DND-41 (cell line): ENCODE measurements at places on chromosomes 12 and 14.
A peak's percentile ranks its signal among the peaks of the same experiment; 100 is the strongest.

- no peaks in the 10 kb centered on the region for H3K36me3 ChIP-seq
- H3K4me3 ChIP-seq, result no peak overlapping the region
- H3K27ac ChIP-seq, result no peak overlapping the region
- no peaks in the 10 kb centered on the region for H3K4me1 ChIP-seq
These were observed 26.0 kb upstream of the SNX6 start for GRCh38 chr14:34655959-34656358.

- H3K4me3 ChIP-seq, result no peak overlapping the region
- no peak for DNase-seq
- H3K36me3 ChIP-seq, result no peaks in the 10 kb centered on the region
- no peaks in the 10 kb centered on the region for H3K27me3 ChIP-seq
These were observed 107.6 kb downstream of the MGAT4C start for GRCh38 chr12:86148612-86149011.

DNA sequence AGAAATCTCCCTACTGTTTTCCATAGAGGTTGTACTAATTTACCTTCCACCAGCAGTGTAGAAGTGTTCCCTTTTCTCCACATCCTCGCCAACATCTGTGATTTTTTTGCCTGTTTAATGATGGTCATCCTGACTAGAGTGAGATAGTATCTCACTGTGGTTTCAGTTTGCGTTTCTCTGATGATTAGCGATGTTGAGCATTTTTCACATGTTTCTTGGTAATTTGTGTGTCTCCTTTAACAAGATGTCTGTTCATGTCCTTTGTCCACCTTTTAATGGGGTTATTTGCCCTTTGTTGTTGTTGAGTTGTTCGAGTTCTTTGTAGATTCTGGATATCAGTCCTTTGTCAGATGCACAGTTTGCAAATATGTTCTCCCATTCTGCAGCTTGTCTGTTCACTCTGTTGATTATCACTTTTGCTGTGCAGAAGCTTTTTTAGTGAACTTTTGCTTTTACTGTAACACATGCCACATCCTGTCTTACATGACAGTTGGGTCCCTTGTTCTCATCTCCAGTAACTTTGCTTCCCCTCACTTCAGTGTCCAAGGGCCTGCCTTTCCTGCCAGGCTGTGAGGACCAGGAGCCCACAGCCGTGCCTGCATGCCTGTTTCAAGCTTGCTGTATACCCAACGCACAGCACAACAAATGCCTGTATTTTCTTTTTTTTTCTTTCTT is 64.9 kb downstream of the SPRING1 start:
- H3K36me3 ChIP-seq, result no peaks in the 10 kb centered on the region
- peak overlapping the region; percentile 92 for H3K27ac ChIP-seq
- H3K4me3 ChIP-seq, result peak overlapping the region; percentile 52
- H3K4me1 ChIP-seq, result peaks cover 31% of the 10 kb centered on the region

- H3K27ac ChIP-seq, result no peak overlapping the region
- H3K4me1 ChIP-seq, result no peaks in the 10 kb centered on the region
- H3K4me3 ChIP-seq, result no peak overlapping the region
These were observed 91.7 kb upstream of the DIO3 start for GRCh38 chr14:101469382-101470247.

GRCh38 chr12:14915736-14916135 is 22.6 kb downstream of the ERP27 start:
- peaks cover 29% of the 10 kb centered on the region for H3K36me3 ChIP-seq
- DNase-seq, result peak; percentile 30
- peaks cover 41% of the 10 kb centered on the region for H3K4me1 ChIP-seq
- H3K27ac ChIP-seq, result peak overlapping the region; percentile 35; the same call in 1 of the 2 replicates
- no peak overlapping the region for H3K4me3 ChIP-seq

- no peak for DNase-seq
- no peaks in the 10 kb centered on the region for H3K27me3 ChIP-seq
- no peaks in the 10 kb centered on the region for H3K36me3 ChIP-seq
- no peaks in the 10 kb centered on the region for H3K4me1 ChIP-seq
These were observed 20.4 kb upstream of the LGMN start for GRCh38 chr14:92768795-92769194.

- H3K27me3 ChIP-seq, result no peaks in the 10 kb centered on the region
- no peak overlapping the region for H3K27ac ChIP-seq
- H3K4me1 ChIP-seq, result no peaks in the 10 kb centered on the region
- no peak overlapping the region for H3K4me3 ChIP-seq
- DNase-seq, result no peak
These were observed 7.8 kb upstream of the DTD2 start for GRCh38 chr14:31465111-31465510.

DNA sequence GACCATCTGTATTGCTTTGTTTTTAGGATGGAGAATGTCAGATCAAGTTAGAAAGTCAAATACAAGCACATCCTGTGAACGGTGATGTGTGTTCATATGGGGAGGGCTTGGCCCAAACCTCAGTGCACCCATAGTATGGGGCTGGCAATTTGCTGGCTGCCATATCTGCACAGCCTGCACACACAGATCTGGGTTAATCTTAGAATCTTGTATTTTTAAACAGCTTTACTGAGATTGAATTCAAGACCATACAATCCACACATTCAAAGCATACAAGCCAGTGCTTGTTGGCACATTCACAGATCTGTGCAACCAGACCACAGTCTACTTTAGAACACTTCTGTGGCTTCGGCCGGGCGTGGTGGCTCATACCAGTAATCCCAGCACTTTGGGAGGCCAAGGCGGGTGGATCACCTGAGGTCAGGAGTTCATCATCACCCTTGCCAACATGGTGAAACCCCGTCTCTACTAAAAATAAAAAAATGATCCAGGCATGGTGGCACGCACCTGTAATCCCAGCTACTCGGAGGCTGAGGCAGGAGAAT is 90.4 kb downstream of the CCDC92 start:
- H3K27ac ChIP-seq, result no peak overlapping the region
- no peaks in the 10 kb centered on the region for H3K4me1 ChIP-seq
- no peak for DNase-seq
- H3K4me3 ChIP-seq, result no peak overlapping the region

DNA sequence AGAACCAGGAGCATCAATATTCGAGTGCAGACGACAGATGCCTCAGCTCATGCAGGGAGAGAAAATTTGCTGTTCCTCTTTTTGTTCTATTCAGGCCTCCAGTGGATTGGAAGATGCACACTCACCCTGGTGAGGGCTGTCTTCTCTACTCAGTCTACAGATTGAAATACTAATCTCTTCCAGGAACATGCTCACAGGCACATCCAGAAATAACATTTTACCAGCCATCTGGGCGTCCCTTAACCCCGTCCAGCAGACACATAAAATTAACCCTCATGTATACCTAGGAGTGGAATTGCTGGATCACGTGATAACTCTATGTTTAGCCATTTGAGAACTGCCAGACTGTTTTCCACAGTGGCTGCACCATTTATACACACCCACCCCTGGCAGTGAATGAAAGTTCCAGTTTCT is 4.5 kb upstream of the OAS2 start:
- H3K36me3 ChIP-seq, result peaks cover 8% of the 10 kb centered on the region; the same call in 1 of the 2 replicates
- H3K27ac ChIP-seq, result no peak overlapping the region
- H3K4me1 ChIP-seq, result peaks cover 20% of the 10 kb centered on the region
- H3K27me3 ChIP-seq, result no peaks in the 10 kb centered on the region
- no peak overlapping the region for H3K4me3 ChIP-seq

DNA sequence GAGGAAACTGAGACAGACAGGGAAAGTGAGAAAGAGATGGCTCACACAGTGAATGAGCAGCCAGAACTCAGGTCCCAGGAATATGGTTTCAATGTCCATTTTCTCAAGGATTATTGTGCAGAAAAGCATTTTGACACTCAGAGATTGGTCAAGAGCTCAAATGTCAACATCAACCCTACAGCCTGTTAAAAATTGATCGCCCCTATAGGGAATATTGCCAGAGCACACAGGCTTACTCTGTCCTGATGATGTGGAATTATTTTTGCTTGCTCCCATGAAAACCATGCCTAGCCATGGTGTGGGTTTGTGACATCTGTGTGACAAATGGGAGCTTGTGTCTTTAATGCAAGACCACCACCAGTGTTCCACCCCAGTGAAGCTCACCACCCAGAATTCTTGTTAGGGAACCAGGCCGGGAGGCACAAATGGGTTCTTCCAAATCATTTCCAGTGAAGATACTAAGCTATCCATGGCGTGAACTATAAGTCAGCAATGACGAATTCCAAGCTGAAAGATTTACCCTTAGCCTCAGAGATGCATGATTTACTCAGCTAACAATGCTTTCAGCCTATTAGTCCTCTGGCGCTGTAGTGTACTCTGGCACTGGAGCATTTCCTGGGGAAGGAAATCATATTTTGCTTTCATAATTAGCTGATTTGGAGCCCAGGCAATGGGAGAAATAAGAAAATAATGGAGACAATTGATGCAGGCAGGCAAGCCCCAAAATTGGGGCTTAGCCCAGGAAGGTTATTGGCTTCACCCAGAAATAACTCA is 1188.2 kb upstream of the TMEM132C start:
- no peaks in the 10 kb centered on the region for H3K36me3 ChIP-seq
- DNase-seq, result no peak

- no peak within 1 kb of the TSS for H3K27ac ChIP-seq
- DNase-seq, result no peak
- no peaks in the 10 kb centered on the region for H3K36me3 ChIP-seq
- no peaks in the 10 kb centered on the region for H3K27me3 ChIP-seq
These were observed at the start of gene ANKS1B for GRCh38 chr12:99984271-99985128. Gene ANKS1B (minus strand): TSS chr12:99984936. CDS start chr12:99984237, 699 bp downstream.

GRCh38 chr14:79986251-79986650 is 225.1 kb downstream of the DIO2 start:
- H3K4me3 ChIP-seq, result no peak overlapping the region
- H3K36me3 ChIP-seq, result no peaks in the 10 kb centered on the region
- no peaks in the 10 kb centered on the region for H3K27me3 ChIP-seq
- no peak overlapping the region for H3K27ac ChIP-seq
- H3K4me1 ChIP-seq, result no peaks in the 10 kb centered on the region
- no peak for DNase-seq

- H3K27me3 ChIP-seq, result no peaks in the 10 kb centered on the region
- peaks cover 4% of the 10 kb centered on the region for H3K4me1 ChIP-seq
- no peak for DNase-seq
- no peak overlapping the region for H3K27ac ChIP-seq
- H3K36me3 ChIP-seq, result no peaks in the 10 kb centered on the region
These were observed 5.4 kb upstream of the BCAT1 start for GRCh38 chr12:24954261-24954660.

- H3K36me3 ChIP-seq, result no peaks in the 10 kb centered on the region
- H3K4me1 ChIP-seq, result peaks cover 11% of the 10 kb centered on the region
- H3K27ac ChIP-seq, result no peak overlapping the region
- H3K4me3 ChIP-seq, result no peak overlapping the region
- H3K27me3 ChIP-seq, result no peaks in the 10 kb centered on the region
- no peak for DNase-seq
These were observed 11.2 kb upstream of the MAP1LC3B2 start for GRCh38 chr12:116547955-116548501.

GRCh38 chr14:22319526-22320361 is 269.3 kb downstream of the DAD1 start:
- no peak overlapping the region for H3K4me3 ChIP-seq
- no peaks in the 10 kb centered on the region for H3K4me1 ChIP-seq
- H3K36me3 ChIP-seq, result no peaks in the 10 kb centered on the region

DNA sequence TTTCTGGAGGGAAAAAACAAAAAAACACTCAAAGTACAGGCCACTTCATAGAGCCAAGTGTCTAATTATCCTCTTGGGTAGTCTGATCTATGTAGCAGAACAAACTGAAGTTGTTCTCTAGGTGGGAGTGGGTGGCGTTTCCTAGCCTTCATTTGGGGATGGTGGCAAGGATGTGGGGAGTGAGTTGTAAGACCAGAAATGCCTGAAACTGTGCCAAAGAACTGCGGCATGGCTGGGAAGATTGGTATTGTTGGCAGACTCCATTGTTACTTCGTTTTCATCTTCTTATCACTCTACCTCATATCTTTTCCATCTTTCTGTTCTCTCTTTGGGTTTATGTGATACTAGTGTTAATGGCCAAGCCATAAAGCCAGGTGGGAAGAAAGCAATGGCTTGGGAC is 177.3 kb upstream of the DDHD1 start:
- DNase-seq, result no peak
- no peaks in the 10 kb centered on the region for H3K27me3 ChIP-seq
- no peaks in the 10 kb centered on the region for H3K4me1 ChIP-seq
- no peak overlapping the region for H3K4me3 ChIP-seq
- no peak overlapping the region for H3K27ac ChIP-seq
- H3K36me3 ChIP-seq, result peaks cover 50% of the 10 kb centered on the region

GRCh38 chr12:47825173-47825639 is 5.5 kb upstream of the HDAC7 start:
- H3K27ac ChIP-seq, result no peak overlapping the region
- H3K4me1 ChIP-seq, result peaks cover 26% of the 10 kb centered on the region
- H3K4me3 ChIP-seq, result no peak overlapping the region
- no peak for DNase-seq
- no peaks in the 10 kb centered on the region for H3K36me3 ChIP-seq

DNA sequence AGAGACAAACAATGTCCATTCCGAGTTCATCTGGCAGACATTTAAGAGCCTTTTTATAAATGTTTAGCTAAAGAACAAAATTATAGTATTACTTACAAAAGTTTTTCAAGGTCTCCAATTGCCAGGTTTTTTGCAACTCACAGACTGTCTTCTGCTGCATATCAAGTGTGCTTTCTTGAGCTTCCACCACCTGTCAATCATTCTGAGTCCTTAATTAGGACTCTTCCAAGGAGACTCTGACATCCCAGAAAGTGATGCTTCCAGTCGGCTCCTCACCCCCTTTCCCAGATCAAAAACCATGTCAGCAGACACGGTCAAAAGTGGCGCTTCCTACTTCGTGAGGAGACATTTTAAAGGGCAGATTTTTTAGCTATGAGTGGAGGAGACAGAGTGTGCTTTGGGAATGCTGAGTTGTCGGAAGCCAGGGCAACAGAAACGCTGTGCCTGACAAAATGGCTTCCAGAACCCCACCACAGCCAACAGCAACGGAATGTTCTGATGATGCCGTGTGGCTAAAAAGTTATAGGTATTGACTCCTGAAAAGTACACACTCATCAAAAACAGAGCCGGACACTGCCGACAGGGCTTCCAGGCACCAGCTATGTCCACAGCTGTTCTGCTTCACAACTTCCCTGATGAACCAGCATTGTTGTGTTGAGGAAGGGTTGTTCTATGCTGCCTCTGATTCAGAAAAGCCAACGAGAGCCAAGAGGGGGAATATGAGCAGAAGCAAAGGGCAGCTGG is 116.1 kb upstream of the SLC35F4 start:
- peaks cover 13% of the 10 kb centered on the region for H3K27me3 ChIP-seq
- no peak overlapping the region for H3K27ac ChIP-seq
- no peak overlapping the region for H3K4me3 ChIP-seq
- DNase-seq, result no peak

- no peak overlapping the region for H3K4me3 ChIP-seq
- peaks cover 23% of the 10 kb centered on the region for H3K4me1 ChIP-seq
- no peaks in the 10 kb centered on the region for H3K27me3 ChIP-seq
- no peak overlapping the region for H3K27ac ChIP-seq
These were observed 4.8 kb downstream of the CRACR2A start for GRCh38 chr12:3747976-3748619.

- H3K27me3 ChIP-seq, result peaks cover 34% of the 10 kb centered on the region
- no peak overlapping the region for H3K27ac ChIP-seq
- H3K36me3 ChIP-seq, result no peaks in the 10 kb centered on the region
- no peaks in the 10 kb centered on the region for H3K4me1 ChIP-seq
These were observed 3.5 kb upstream of the LRTM2 start for GRCh38 chr12:1816730-1817348.

DNA sequence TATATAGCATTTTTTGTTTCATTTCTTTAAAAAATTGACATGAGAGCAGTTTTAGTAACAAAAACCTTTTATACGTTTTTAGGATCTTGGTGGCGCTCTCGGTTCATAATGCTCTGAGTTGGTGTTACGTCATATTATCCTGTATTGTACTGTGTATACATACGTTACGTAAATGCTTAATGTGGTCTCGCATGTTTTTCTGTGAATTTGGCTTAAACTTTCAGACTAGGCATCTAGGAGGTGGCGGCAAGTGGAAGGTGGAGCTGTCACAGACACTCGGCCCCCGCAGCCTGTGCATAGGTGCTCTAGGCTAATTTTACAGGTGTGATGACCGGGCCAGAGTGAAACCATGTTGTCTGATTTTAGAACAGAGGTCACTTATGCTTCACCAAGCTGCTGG is 60.0 kb downstream of the PPP2R5C start:
- DNase-seq, result no peak
- no peaks in the 10 kb centered on the region for H3K27me3 ChIP-seq
- H3K36me3 ChIP-seq, result peaks cover 52% of the 10 kb centered on the region
- H3K4me3 ChIP-seq, result no peak overlapping the region
